ENCODE measurements at places on chromosomes 1 and 21.

- DNase-seq, result no peak
These were observed 106.7 kb downstream of the DPYD start for GRCh38 chr1:97814121-97814520.

DNA sequence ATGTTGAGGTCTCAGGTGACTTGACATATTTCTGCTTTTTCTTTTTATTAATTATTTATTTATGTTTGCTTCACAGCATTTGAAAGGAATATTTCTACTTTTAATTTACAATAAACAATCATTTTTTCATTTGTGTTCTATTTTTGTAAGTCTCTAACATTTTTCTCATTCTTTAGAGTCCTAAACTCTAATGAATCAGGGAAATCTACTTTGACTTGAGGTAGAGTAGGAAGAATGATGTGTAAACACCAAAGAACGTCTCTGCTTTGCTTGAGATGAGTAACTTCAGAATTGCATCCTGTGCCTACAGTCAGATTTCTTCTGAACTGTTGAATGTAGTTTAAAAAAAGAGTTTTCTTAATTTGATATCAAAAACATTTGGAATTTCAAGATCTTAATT is 65.2 kb downstream of the CNST start:
- no peak for DNase-seq

DNA sequence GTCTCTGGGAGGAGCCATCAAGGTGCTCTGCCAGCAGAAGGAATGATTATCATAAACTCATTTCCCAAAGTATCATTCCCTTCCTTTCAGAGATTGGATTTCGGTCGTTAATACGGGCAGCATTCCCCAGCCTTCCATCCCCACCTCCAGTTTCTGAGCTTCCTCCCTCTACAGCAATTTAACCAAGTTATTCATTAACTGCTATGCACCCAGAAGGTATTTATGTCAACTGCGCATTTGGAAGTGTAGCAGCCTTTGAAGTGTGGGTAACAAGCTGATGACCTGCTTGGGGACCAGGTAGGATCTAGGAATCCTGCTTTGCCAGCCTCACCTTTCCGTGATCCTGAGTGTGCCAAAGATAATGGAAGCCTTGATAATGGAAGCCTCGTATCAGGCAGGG is 172.4 kb upstream of the IGSF21 start:
- DNase-seq, result no peak

DNA sequence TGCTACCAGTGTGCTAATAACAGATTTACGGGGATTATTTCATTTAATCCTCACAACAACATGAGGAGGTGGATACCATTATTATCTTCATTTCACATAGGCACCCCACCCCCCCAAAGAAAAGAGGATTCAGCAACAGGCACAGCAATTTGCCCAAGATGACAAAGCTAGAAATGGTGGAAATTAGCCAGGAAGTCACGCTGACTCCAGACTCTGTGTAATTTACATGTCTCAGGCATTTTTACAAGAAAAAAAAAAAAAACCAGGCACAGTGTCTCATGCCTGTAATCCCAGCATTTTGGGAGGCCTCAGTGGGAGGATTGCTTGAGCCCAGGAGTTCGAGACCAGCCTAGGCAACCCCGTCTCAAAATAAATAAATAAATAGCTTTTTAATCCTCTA is 37.5 kb upstream of the PRDM2 start:
- no peak for DNase-seq

DNA sequence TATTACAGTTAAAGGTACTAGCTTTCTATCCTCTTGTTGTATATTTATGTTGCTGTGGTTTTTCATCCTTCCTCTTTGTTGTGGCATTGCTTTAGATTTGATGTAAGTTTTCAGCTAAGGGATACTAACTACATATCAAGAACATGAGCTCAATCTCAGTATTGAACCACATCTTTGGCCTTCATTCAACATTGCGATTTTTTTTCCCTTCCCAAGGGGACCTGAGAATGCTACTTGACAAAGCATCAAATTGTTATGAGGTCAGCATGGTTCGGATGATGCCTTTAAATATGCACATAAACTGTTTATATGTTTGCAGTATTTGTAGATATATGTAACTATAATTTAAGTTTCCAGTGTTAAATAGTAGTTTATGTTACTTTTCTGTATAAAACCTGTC is 31.7 kb upstream of the GPR88 start:
- DNase-seq, result no peak

- no peak for DNase-seq
These were observed 18.0 kb downstream of the ADGRB2 start for GRCh38 chr1:31745946-31746670.

DNA sequence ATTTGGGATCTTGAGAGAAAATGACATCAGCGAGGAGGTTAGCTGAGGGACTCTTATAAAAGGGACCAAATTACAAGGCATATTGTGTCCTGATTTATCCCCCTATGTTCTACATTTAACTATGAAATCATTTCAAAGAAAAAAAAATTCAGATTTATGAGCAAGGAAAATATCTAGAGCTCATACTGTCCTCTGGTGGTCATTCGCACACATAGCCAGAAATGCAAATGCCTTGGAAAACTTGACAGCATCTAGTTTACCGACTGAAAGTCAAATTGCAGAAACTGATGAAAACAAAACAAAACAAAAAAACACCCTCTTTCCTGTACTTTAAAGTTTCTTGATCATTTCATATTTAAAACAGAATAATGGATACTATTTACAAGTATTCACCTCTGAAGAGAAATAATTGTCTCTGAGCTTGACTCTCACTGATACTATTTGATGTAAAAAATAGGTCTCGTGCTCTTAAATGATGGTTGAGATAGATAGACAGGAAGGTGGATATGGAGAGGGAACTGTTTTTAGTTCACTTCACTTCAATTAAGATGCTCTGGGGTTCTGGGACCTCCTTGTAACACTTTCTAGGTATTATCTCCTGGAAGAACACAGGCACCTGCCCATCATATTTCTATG is 253.8 kb downstream of the PCP4 start:
- no peak for DNase-seq

DNA sequence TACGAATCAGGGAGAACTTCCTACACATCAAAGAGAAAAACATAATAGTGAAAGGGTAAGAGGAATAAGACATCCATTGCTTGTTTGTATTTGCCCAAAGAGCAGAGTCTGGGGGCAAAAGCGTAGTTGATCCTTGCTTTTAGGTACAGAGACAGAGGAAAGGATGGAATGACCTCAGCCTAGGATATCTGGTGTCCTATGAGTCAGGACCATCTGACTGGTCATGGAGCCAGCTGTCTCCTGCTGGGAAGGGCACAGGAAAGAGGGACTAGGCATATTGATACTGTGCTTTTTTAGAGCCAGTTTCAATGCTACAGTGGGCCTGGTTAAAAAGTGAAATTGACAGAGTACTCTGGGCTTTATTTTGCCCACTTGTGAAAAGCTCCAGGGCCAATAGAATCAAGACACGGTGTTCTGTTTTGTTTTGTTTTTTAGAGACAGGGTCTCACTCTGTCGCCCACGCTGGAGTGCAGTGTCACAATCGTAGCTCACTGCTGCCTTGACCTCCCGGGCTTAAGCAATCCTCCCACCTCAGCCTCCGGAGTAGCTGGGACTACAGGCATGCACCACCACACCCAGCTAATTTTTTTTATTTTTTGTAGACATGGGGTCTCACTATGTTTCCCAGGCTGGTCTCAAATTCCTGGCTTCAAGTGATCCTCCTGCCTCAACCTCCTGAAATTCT is 3.2 kb downstream of the PLEKHO1 start:
- no peak for DNase-seq

DNA sequence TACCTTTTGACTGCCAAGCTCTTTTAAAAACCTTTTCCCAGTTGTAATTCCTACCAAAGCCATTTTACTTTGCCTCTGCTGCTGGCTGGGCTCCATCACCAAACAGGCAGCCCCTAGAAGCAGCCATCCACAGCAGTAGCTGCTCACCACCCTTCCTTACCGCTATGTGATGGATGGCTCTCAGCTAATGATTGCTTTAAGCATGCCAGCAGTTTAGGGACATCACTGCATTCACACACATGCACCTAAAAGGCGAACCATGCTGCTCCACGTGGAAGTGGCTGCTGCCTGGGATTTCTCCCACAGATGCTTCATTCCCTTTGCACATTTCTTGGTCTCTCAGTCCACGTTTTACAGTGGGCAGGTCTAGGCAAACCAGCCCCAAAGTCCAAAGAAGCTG is 46.3 kb upstream of the PDE9A start:
- DNase-seq, result no peak

DNA sequence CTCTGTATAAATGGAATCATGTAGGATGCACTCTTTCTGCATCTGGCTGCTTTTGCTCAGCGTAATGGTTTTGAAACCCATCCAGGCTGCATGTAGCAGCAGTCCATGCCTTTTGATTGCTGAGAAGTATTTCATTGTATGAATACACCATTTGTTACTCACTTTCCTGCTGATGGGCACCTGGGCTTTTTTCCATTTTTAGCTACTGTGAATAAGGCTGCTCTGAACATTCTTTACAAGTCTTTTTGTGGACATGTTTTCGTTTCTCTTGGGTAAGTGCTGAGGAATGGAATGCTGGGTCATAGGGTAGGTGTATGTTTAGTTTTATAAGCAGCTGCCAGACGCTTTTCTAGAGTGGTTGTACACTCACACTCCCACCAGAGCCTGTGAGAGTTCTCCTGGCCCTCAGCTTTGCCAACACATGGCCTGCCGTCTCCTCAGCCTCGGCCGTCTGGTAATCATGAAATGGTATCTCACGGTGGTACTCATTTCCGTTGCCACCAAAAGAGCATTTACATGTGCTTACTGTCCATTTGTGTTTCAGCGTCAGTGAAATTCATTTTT is 22.7 kb downstream of the SLX9 start:
- no peak for DNase-seq

DNA sequence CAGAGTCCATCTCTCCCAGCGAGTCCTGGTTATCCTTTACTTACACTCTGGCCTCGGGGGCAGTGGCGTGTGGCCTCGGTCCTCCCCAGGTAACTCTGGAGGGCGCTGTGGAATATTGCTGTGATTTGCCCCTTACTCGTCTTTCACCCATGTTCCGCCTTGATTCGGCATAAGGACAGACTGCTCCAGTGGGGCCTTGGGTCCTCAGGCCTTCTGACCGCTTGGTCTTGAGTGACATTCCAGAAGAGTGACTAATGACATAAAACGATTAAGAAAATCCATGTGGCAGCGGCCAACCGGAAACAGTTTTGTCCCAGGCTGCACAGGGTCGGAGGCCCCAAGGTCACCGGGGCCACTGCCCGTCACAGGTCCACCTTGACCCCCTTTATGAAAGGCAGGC is 11.0 kb downstream of the ICMT start:
- DNase-seq, result no peak

DNA sequence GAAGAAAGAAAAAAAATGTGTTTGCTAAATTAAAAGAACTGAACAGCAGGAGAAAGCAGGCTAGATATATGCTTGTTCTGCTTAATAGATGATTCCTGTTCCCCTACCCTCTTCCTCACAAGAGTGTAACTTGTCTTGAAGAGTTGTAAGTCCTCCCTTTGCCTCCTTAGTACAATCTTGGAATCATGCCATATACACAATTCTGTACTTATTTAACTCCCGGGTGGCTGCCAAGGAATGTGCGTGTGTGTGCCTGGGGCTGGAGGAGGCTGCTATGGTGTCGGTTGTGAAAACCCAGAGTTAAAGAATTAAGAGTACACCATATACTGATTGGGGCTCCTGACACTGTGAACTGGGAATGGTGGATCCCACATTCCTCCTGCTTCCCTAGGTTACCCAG is 194.2 kb downstream of the SIPA1L2 start:
- DNase-seq, result no peak

DNA sequence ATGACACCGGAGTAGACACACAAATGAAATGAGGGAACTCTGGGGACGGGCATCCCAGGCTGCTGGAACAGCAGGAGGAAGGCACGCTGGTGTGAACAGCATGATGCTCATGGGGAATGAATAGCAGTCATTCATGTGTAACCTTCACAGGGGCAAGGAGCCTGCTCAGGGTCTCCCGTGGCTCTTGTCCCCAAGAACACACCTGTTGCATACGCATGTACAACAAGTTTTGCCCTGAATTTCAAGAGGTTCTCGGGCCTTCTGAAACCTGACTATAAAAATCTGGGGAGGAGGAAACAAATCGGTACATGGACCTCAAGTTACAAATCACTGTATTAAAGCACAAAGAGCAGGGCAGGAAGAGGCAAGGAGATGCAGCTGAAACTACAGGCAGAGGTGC is 93.4 kb downstream of the RRAGC start:
- DNase-seq, result no peak

GRCh38 chr1:98651116-98651632 is 10.3 kb upstream of the SNX7 start:
- DNase-seq, result no peak

DNA sequence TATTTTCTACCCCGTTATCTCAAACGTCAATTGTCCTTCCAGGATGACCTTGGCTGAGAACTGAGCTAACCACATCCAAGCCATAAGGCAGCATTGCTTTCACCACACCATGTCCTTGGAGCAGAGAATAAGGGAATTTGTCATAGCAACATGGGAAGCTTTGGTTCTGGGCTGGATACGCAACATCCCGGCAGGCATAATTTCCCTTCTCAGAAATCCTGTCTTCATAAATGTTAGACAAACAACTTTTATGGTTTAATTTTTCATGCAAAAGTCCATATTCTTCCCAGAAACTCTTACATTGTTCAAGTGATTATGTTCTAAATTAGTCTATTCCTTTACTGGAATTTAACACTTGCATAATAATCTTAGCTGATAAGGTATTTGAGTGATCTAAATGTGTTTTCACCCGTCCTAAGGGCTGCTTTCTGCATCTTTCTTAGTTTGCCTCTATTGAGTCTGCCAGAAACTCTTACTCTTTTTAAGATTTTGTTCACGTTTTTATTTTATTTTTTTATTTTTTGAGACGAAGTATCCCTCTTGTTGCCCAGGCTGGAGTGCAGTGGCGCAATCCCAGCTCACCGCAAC is 51.8 kb downstream of the KCNJ15 start:
- DNase-seq, result no peak

DNA sequence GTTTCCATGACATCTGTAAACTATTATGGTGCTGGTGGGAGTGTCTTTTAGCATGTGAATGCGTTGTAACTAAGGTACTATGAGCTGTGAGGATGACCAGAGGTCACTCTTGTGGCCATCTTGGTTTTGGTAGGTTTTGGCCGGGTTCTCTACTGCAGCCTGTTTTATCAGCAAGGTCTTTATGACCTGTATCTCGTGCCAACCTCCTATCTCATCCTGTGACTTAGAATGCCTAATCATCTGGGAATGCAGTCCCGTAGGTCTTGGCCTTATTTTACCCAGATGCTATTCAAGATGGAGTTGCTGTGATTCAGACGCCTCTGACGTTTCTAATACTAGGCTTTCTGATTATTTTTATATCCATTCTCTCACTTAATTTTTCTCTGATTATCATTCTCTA is 9.4 kb downstream of the NCAM2 start:
- DNase-seq, result no peak

DNA sequence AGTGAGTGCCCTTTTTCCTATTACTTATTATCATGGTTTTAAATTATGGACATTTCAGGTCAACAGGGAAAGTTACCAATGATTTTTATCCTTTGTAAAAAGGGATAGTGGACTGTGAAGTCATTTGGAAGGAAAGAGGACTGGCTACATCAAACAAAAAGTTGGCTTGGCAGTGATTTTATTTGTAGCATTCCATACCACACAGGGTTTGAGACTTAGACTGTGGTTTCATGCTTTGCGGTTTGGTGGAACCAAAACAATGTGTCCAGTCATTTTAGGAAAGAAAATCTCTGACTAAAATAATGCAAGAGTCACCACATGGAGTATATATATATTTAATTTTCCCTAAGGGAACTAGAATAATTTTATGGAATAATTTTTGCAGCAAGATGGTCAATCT is 239.5 kb downstream of the HMCN1 start:
- DNase-seq, result no peak

Measured in effector memory CD4-positive, alpha-beta T cell (primary cell).